Gastroesophageal sphincter (tissue), 4 donors: ENCODE measurements at places on chromosomes 1 and 21. TPM values are rescaled to one million over a fixed set of nuclear protein-coding genes. Genes with fewer than 3 reads are reported as not detected.

DNA sequence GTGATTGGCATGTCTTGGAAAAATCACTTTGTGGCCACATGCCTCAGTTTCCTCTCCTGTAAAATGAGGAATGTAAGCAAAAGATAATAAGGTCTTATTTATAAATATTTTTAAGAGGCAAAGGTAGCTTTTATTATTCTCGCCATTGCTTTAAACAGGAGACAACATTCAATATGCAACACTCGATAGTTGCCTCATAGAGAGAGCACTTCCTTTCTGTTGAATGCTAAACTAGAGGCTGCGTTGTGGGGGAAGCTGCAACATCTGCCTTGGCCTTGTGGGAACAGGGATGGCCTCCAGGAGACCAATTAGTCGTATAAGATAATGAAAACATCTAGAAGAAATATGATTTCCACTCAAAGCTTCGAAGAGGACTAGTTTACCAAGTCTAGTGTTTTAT, 3.5 kb downstream of the OSCP1 start:
- ATAC-seq: no peak

The AVPR1B gene
- not detected for total RNA-seq

DNA sequence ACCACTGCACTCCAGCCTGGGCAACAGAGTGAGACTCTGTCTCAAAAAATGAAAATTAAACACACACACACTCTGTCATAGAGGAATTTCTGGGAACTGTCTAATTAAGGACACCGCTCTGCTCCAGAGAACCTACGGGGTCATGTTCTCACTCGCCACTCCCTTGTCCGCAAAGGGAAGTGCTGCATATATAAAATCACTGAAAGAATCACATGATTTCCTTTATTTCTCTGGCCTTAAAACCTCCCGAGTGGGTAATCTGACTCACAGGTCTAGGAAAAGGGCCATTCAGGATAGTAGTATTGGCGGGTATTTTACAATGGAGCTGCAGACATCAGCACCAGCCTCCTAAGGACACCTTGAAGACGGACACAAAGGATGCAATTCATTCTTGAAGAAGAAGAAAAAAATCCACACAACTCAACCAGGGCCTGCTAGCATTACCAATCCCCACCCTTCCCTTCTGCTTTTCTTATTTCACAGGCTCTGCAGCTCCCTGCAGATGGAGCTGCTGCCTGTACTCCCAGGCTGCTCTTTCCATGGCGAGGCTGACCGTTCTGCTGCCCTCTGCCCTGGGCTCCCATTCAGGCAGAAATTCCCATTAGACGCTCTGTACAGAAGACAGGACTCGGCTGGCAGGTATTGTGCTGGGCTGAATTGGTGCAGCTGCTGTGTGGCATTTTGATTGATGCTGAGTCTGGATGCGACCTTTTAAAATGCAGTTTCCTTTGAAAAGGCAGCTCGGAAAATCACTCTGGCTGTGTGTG, 53.3 kb upstream of the FAM89A start:
- ATAC-seq: peak; percentile 66

The LMX1A gene
- 0.13 TPM for total RNA-seq

The CLCA1 gene
- total RNA-seq: not detected

DNA sequence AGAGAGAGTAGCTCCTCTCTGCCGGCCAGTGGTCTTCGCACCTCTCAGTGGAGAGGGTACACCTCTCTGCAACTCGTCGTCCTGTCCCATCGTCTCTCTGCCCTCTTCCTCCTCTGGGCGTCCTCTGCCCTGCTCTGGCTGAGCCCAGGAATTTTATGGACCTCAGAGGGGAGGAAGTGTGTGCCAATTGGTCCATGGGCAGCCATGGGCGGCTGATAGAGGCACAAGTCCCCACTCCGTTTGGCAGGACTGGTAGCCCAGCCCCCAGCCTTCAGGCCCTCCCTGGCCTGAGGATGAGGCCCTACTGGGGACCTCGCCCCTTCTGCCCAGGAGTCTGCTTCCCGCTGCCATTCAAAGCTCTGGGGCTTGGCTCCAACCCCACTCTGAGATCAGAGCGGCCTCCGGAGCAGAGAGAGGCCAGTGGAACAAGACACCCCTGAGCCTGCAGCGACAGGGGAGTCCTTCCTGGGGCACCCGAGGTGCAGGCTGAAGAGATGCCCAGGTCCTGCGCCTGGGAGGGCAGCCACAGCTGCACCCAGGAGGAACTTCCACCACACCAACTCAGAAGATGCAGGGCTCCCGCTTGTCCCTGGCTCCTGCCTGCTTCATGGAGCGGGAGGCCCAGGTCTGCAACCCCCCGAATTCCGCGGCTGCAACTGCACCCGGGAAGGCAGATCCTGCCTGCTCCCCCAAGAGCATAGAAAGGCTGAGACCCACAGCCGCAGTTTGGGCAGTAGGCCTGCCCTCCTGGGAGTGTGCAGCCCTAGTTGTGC, 659.9 kb downstream of the KCNT2 start:
- peak; percentile 13 for ATAC-seq

DNA sequence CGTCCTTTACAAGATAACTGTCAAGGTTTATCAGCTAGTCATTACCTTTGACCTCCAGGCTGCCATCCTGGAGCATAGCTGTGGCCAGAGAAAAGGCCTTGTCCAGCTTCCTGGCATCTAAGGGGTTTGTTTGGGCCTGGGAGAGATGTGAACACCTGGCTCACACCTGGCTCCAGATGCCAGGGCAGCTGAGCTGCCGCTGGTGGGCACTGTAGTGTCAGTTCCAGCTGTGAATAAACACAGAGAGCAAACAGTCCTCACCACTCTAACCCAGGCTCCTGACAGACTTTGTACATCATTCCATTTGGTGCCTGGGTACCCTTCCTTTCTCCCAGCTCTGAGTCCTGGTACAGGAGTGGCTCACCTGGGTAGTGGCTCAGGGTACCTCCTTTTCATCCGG, 14.3 kb upstream of the KCNA10 start:
- ATAC-seq: no peak

GRCh38 chr1:115436596-115436995, 98.5 kb upstream of the NGF start:
- ATAC-seq: no peak

DNA sequence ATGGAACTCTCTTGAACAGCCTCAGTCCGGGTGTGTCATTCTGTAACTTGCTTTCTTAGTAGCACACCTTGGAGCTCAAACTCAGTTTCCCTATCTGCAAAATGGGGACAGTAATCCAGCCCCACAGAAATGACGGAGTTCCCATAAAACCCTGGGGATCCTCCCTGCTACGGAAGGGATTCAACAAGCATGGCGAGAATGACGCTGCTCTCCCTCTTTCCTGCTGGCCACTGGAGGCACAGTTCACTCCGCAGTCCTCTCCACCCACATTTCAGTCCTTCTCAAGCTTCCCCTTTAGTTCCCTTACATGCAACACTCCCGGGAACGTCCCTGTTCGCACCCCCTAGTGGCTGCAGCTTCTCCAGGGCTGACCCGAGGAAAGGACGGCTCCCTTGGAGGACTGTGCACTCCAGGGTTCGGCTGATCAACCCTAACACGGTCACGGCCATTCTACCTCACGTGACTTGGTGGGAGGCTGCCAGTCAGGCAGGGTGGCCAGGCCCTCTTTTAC, 20.6 kb downstream of the RUNX3 start:
- ATAC-seq: peak; percentile 66

GRCh38 chr1:66940981-66941380, 16.2 kb downstream of the MIER1 start:
- no peak for ATAC-seq

GRCh38 chr1:1198423-1199140, 7.8 kb downstream of the TNFRSF18 start:
- ATAC-seq: no peak

The RERE gene
- 137 TPM for total RNA-seq

- ATAC-seq: no peak
Measured at GRCh38 chr1:91735266-91735845, 150.6 kb downstream of the TGFBR3 start.

The LYPD8 gene
- total RNA-seq: not detected

The SFN gene
- 51.6 TPM for total RNA-seq

GRCh38 chr1:201100169-201100930, 11.9 kb downstream of the CACNA1S start:
- ATAC-seq: no peak

- ATAC-seq: no peak
Measured at GRCh38 chr1:224402472-224403036, 32.0 kb downstream of the WDR26 start.

DNA sequence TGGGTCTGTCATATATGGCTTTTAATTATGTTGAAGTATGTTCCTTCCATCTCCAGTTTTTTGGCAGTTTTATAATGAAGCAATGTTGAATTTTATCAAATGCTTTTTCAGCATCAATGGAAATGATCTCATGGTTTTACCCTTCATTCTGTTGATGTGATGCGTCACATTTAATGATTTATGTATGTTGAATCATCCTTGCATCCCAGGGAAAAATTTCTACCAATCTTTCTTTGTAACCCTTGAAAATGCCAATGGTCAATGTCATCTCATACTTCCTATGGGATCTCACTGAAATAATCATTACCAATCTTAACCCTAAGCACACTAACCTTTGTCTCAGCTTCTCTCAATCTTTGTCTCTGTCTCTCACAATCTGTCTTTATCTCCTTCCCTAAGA, 1004.0 kb downstream of the KCNT2 start:
- ATAC-seq: no peak

- no peak for ATAC-seq
Measured at GRCh38 chr1:23910144-23910543, 3.0 kb downstream of the CNR2 start.

The LCE1C gene
- not detected for total RNA-seq

The PCP4L1 gene
- 8.5 TPM for total RNA-seq

DNA sequence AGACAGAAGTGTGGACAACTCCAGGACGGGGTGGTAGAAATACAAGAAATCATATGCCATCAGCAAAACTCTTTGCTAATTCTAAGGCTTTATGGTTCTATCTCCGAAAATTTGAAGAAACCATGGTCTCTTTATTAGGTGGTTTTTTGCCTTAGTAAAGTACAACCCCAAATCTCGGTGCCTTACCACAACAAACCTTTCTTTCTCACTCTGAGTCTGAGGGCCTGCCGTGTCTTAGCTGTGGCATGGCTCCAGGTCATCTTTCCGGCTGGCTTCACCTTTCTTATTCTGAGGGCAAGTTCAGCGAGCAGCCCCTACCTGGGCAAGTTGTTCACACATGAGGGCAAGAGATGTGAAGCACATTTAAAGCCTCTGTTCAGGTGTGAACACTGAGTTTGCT, 280.6 kb downstream of the TTLL7 start:
- no peak for ATAC-seq

The HTR1D gene
- total RNA-seq: not detected

DNA sequence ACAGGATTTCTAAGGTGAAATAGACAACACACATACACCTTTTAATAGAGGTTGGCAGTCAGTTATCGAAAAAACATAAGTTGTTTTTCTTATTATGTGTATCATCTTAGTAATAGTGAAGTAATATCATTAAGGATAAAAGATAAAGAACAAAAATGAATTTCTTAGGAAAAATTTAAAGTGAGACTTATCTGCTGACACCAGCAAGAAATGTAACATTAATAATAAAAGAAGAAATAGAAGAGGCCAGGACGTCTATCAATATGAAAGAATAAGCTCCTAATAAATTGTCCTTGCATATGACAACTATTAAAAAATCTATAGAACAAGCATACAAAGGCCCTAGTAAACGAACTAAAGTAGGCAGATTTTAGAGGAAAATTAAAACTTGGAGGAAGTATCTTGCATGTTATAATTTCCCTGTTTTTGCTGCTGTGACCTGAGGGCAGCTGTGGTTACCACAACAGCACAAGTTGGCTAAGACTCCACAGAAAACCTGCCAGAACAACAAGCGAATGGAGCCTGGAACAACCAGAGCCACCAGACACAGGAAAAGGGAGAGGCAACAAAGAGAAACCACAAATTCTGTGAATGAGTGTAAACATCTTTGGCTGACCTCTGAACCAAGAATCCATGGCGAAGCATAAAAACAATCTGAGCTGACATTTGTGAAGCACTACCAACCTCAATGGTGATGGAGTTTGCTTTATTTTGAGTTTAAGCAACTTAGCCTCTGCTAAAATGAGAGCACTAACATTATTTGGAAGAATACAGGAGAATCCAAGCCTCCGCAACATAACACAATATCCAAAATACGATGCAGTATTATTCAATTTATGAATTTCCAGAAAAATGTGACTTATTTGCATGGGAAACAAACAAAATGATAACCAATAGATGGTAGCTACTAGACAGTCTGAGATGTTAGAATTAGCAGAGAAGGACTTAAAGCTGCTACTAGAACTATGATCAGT, 207.5 kb downstream of the KCNT2 start:
- peak; percentile 74 for ATAC-seq

GRCh38 chr1:230062521-230062920, 4.5 kb upstream of the GALNT2 start:
- ATAC-seq: no peak

DNA sequence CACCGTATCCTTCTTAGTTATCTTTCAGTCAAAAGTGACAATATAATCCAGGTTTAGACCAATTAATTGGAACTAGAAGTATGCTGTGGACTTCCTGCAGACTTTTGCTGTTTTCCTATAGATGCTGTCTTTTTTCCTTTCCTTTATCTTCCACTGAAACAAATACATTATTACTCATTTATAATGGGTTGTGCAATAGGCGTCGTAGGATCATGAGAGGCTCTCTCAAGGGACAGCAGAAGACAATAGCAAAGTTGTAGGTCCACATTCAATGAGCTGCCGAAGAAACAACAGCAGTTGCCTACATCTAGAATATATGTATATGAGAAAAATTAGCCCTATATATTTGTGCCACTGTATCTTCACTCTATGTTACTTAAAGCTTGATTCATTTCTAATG, 371.6 kb downstream of the AMY1C start:
- ATAC-seq: no peak

GRCh38 chr1:208520438-208521099, 276.4 kb upstream of the PLXNA2 start:
- no peak for ATAC-seq

- no peak for ATAC-seq
Measured at GRCh38 chr21:43370888-43371570, 55.9 kb downstream of the SIK1 start.

- ATAC-seq: no peak
Measured at GRCh38 chr1:61375082-61375880, 292.9 kb downstream of the NFIA start.

DNA sequence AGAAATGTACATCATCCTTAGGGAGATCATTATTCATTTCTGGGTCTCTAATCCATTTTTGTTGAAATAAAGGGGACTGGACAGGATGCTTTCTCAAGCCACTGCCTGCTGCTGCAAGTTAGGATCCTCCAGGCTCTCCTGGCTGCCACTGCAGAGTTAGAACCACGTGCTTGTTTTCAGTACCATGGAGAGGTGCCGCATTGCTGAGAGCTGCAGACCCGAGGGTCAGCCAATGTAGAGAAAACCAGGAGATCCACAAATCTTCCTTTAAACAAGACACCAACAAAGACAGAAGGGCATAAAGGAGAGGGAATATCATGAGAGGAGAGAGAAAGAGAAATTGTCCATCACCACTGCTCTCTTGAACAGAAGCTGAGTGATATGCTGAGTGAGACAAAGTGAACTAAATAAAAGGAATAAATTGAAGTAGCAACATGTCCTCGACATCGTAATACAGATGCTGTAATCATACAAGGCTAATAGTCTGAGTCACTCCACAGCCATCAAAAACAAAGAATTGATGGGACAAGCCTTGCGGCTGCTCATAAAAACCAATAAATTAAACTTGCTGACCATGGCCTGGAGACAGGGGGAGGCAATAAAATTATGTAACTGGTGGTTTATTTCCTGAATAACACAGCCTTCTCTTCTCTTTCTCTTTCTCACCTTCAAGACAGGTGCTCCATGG, 255.7 kb downstream of the OMA1 start:
- no peak for ATAC-seq

The EDARADD gene
- 1.7 TPM for total RNA-seq

The SLC45A1 gene
- 9.8 TPM for total RNA-seq

The PSMD4 gene
- total RNA-seq: 166 TPM

The PGBD5 gene
- total RNA-seq: 0.15 TPM

- ATAC-seq: no peak
Measured at GRCh38 chr1:169118227-169118626, 11.7 kb downstream of the ATP1B1 start.

The ARHGEF11 gene
- total RNA-seq: 41.2 TPM
